ENCODE measurements at places on chromosomes 6 and 20.

- DNase-seq = peak; percentile 61
Observed at GRCh38 chr20:49320460-49320859, 42.6 kb upstream of the ZNFX1 start.

- no peak for DNase-seq
Observed at GRCh38 chr20:20713244-20713765, 861 bp upstream of the RALGAPA2 start.

GRCh38 chr20:59123011-59123677, 40.5 kb upstream of the ZNF831 start:
- peak; percentile 57 for DNase-seq

DNA sequence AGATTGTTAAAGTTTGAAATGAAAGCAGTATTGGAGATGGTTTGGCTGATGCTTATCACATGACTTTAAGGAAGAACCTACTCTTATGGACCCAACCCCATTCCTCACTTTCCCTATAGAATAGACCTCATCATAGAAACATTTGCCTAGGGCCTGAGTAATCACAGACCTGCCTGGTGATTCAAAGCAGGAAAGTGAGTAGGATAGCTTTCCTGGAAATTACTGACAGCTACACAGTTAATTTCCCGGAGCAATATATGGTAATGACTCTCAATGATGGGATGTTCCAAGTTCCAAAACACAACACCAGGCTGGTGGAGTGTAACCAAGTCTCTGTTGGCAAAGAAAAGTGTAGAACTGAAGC, 233.8 kb downstream of the SIM1 start:
- DNase-seq = no peak

- DNase-seq = no peak
Observed at GRCh38 chr6:3297006-3297405, 38.3 kb downstream of the PSMG4 start.

DNA sequence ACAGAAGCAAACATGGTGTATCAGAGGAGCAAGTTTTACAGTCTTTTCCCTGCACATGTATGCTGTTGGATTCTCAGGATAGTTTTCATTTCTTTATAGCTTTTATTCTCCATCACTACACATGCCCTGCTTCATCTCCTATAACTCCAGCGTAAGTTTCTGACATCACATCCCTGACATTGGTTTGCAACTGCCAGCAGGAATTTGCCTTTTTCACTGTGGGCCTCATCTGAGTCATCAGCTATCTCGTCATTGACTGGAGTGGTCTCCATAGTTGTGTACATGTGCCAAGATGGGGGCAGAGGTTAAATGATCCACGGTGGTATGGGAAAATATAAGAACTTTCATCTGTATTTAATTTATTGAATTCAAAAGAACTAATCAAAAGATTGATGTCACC, 96.7 kb downstream of the SLX4IP start:
- no peak for DNase-seq

GRCh38 chr6:137928286-137928685, 61.2 kb downstream of the TNFAIP3 start:
- DNase-seq = peak; percentile 90

- peak; percentile 79 for DNase-seq
Observed at GRCh38 chr6:16712255-16712930, 48.9 kb downstream of the ATXN1 start.

- no peak for DNase-seq
Observed at GRCh38 chr6:34529665-34530327, 26.3 kb downstream of the SPDEF start.

DNA sequence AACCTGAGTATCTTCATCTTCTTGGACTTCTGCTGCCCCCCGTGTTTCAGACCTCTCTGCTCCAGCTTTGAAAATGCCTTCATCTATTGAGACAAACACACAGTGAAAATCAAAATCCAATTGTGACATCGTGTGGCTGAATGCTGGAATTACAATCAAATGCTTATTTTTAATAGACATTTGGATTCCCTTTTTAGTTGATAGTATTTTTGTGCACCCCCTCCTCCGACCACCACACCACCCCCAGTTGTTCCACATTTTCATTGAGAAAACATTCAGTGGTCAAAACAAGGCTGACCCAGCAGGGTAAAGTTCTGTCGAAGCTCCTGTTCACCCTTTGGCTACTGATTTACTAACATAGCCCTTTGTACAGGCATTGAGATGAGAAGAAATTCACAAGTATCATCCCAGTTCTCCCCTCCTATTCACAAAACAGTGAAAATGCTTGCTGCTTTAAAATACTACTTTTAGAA, 79.0 kb downstream of the NRSN1 start:
- peak; percentile 72 for DNase-seq

DNA sequence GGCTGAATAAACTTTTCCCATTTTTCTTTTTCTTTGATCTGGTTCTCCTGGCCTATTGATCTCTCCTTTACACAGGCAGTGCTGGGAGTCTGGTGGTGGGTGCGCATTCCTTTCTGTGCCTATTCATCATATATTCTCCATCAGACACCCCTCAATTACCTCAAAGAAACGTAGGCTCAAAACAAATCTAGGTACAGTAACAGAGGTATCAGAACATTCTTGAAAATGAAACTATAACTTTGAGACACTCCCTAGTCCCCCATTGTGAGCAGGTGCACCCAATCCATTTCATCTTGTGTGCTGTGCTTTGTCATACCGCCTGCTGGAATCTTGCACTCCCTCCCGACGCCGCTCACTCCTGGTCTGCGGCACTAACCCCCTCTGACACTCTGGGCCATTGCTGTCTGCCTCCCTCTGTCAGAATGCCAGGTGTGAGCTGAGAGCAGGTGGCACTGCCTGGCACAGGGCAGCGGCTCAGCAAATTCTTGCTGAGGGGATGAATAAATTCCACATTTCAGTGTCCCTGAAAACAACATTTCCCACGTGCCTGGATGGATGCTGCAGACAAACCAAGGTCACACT, 303.4 kb upstream of the EXOC2 start:
- no peak for DNase-seq

DNA sequence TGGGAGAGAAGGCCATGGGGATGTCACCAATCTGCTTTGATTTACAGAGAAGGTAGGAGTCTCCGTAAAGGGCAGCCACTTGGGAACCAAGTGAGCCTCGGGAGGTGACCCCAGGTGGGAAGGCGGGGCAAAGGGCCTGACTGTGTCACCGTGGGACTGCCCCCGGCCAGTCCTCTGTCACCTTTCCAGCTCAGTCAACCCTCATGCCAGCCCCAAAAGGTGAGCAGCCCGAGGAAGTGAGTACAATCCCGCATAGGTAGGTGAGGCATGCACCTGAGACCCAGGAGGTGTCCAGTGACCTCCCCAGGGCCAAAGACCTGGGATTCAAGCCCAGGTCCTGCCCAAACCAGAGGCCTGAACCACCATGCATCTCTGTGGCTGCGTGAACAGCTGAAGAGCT, 36.2 kb downstream of the BMP7 start:
- DNase-seq = no peak

GRCh38 chr20:9161311-9161710, 92.4 kb downstream of the PLCB4 start:
- peak; percentile 35 for DNase-seq

- peak; percentile 91 for DNase-seq
Observed at GRCh38 chr20:49928411-49929141, 7.6 kb upstream of the RNF114 start.

DNA sequence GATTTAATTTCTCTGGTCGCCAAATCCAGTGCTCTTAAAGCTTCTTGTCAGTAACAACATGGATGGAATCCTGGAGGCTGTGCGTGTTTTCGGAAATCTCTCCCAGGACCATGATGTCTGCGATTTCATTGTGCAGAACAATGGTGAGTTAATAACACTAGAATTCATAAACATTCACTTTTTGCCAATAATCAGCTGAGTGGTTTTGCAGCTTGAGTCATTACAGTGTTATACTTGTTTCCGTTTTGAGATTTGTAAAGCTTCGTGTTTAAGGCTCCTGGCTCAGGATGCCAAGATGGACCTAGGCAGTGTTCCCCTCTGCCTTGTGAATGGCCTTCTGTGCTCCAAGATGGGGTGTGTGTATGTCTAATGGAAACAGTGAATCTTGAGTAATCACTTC, 113.8 kb downstream of the ARMC2 start:
- DNase-seq = no peak

- DNase-seq = no peak
Observed at GRCh38 chr6:3711776-3712175, 39.7 kb downstream of the PXDC1 start.

DNA sequence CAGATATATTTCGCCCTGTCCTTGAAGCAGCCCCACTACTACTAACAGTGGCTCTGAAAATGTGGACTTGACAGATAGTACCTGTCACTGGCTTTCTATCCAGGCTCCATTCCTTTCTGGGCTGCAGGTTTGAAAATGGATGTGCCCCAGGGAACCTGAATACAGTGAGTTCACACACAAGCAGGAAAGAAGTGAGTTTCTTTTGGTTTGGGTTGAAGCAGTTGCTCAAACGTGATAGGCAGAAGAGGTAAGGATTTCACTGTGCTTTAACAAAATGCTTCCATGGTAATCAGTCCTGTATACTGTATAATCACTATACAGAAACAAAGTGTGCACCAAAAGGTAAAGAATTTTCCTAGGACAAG, 382.9 kb downstream of the PRKN start:
- no peak for DNase-seq

GRCh38 chr6:163418311-163419029, 4.0 kb downstream of the QKI start:
- no peak for DNase-seq

DNA sequence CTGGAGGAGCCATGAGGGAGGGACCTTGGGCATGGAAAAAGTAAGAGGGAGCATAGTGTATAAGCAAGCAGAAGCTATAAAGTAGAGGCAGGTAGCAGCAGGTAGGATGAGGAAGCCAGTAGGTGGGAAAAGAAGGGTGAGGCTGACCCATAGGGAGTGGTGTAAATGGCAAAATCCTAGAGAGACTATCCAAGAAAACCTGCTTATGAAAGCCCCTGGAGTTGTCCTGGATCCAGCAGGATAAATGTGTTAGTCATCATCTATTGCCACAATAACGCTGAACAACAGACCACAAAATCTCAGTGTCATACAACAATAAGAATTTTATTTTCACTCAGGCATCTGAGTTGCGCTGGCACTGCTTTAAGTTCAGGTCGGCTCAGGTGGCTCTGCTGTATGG, 30.2 kb downstream of the CHD6 start:
- DNase-seq = no peak

DNA sequence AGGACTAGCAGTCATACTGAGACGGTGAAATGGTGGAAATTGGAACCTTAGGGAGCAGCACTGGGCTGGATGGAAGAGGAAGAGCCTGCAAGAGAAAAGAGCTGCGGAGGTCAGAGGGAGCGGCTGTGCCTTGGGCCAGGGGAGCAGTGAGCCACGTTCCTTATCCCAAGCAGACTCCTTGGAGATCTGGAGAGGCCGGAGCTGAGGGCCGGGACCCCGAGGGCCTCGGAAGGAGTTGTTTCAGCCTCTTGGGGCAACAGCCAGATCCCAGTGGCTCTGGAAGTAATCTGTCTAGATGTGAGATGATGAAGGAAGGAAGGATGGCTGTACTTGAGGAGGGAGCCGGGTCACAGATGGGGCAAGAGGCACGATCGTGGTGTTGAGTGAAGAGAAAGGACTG, 16.1 kb downstream of the PCMTD2 start:
- no peak for DNase-seq

DNA sequence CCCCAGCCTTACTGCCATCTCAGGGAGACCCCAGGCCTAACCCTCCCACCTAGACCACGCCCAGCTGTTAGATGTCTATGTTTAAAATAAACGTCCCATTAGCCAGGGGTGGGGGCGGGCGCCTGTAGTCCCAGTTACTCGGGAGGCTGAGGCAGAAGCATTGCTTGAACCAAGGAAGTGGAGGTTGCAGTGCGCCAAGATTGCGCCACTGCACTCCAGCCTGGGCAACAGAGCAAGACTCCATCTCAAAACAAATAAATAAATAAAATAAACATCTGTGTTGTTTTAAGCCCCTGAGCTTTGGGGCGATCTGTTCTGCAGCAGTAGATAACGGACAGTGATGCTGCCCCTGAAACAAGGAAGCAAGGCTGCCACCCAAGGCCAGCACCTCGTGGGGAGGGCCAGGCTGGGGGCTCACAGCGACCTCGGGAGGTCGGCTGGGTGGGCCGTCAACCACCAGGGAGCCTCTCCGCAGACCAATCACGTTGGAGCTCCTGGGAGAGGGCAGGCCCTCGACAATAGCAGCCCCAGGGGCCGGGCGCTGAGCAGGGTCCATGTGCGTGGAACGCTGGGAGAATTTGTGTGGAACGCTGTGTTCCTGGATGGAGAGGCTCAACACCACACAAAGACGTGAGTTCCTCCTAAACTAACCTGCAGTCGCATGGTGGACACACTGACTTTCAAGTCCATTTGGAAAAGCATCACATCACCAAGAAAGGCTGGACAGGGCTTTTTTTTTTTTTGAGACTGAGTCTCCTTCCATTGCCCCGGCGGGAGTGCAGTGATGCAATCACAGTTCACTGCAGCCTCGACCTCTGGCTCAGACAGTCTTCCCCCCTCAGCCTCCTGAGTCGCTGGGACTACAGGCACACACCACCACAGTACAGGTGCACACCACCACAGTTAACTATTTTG, 1.0 kb upstream of the HELZ2 start:
- no peak for DNase-seq

DNA sequence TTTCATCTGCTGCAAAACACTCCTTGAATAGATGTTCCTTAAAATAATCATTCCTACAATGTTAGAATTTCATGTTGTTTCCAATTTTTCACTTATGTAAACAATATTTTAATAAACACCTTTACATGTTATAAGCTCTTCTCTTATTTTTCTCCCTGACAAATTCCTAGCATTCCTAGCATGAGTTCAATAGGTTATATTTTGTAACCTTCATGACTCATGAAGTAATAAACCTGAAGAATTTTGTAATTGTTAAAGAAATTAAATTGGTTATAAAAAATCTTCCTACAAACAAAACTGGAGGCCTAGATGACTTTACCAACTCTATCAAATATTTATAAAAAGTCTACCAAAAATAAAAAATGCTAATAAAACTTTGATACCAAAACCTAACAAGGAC, 66.3 kb downstream of the NT5E start:
- no peak for DNase-seq

GRCh38 chr6:28586324-28586723, 60.6 kb downstream of the GPX5 start:
- no peak for DNase-seq

- DNase-seq = no peak
Observed at GRCh38 chr6:161951126-161951525, 677.3 kb upstream of the AGPAT4 start.

- no peak for DNase-seq
Observed at GRCh38 chr6:152566103-152566875, 70.9 kb downstream of the SYNE1 start.

GRCh38 chr6:41954668-41955067, 13.1 kb upstream of the CCND3 start:
- DNase-seq = no peak

GRCh38 chr20:24998121-24998520, 5.6 kb upstream of the APMAP start:
- DNase-seq = no peak

DNA sequence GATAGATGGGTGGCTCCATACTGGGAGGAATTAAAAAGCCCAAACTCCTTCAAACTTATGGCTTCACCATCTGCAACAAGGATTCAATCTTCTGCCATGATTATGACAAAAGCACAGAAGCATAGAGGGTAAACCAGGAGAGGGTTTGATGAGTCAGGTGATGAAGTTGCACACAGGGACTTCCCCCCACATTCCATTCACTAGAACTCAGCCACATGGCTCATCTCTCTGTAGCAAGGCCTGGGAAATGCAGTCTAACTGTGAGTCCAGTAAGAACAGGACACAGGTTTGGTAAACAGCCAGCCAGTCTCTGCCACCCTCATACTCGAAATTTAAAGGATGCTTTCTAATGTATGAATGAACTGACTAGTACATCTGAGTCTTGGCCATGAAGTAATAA, 142.9 kb downstream of the HIVEP2 start:
- DNase-seq = no peak

GRCh38 chr6:168956884-168957730, 296.5 kb downstream of the THBS2 start:
- peak; percentile 50 for DNase-seq

Data from common myeloid progenitor, CD34-positive (primary cell).